Occipital lobe (tissue), 3 donors: ENCODE measurements at places on chromosomes 4 and X. TPM values are rescaled to one million over a fixed set of nuclear protein-coding genes. Genes with fewer than 3 reads are reported as not detected.

Gene CTAG2
- total RNA-seq = not detected

Gene CFP
- 0.62 TPM for total RNA-seq

Gene TMPRSS11D
- not detected for total RNA-seq

Gene HTR2C
- total RNA-seq = 0.31 TPM

Gene IBSP
- total RNA-seq = not detected

Gene HS3ST1
- 15.0 TPM for total RNA-seq

Gene GLRB
- total RNA-seq = 51.5 TPM

Gene PAGE2
- not detected for total RNA-seq

Gene SLC7A11
- total RNA-seq = 30.9 TPM

Gene PABPC4L
- total RNA-seq = 1.2 TPM

DNA sequence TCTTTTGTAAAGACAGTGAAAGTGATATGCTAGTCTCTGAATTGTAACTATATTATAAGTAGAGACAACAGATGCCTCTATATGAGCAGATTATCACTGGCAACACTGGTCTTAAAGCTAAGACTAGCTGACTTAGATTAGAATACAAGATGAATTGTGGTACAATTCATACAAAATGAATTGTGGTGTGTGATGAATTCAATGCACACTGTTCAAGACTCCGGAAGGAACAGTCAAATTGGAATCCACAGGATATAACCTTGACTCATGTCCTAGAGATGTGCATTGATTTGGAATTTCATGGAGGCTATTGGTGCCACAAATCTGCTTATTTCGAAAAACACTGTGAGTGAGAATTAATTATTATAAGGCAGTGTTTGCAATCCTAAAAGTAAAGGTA is 701.8 kb downstream of the PCDH7 start:
- no peak for DNase-seq

DNA sequence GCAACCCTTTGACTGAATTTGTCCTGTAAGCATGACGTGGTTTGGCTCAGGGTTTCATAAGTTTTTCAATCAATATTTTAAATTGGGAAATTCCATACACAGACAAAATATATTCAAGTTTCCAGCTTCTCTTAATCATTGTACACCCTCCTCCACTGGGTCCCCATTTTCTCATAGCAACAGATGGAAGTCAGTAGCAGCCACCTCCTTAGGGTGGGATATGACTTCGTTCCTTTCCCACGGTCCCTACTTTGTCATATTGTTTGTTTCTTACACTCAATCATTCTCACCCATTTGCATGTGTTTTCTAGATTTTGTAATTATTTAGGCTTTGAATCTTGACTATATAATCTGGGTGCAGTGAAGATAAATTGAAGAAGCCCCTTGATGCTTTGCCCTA is 664.5 kb upstream of the IGFBP7 start:
- DNase-seq = no peak

DNA sequence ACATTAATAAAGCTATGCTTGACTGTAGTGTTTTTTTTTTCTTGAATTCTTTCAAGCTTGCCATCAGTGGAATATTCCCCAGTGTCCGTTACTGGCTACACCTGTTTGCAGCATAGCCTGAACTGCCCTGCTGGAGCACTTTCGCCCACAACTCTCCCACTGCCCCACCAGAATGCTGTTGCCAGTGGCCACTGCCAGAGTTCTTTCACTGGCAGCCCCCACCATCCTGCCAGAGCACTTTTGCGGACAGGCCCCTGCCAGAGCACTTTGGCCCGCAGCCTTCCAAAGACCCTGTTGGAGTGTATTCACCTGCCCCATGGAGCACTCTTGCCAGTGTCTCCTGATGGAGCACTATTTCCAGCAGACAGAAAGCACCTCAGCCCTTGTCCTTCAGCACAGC is 452.3 kb upstream of the GRID2 start:
- no peak for DNase-seq

- no peak for DNase-seq
Measured at GRCh38 chr4:48699475-48699874, 80.6 kb downstream of the FRYL start.

GRCh38 chr4:26467724-26468123 is 22.6 kb downstream of the CCKAR start:
- no peak for DNase-seq

- DNase-seq = no peak
Measured at GRCh38 chr4:149076401-149076800, 634.2 kb upstream of the NR3C2 start.

GRCh38 chr4:139575072-139575471 is 19.1 kb upstream of the SETD7 start:
- DNase-seq = no peak

GRCh38 chr4:111028795-111029194 is 405.9 kb upstream of the PITX2 start:
- DNase-seq = no peak

DNA sequence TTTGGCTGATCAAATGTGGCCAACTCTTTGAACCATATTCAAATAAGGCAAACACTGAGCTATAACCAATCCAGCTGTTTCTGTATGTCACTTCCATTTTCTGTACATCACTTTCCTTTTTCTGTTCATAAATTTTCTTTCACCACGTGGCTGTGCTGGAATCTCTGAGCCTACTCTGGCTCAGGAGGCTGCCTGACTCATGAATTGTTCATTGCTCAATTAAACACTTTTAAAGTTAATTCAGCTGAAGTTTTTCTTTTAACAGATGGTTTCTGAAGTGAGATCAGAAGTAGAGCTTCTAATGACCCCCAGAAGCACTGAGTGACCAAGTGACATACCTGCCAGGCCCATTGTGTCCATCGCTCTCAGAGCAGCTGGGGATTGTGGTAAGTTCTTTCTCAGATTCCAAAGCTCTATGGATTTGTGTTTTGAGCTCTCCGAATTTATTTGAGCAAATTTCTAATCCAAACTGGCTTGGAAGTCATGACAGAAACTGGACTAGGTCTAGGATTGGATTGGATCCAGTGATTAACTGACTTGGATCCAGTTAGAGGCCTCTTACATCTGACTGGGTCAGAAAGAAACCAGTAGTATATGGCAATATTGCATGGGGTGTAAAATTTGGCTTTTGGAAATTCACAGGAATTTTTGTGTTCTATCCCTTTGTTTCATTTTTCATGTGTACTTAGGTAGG is 121.2 kb upstream of the BANK1 start:
- DNase-seq = no peak

DNA sequence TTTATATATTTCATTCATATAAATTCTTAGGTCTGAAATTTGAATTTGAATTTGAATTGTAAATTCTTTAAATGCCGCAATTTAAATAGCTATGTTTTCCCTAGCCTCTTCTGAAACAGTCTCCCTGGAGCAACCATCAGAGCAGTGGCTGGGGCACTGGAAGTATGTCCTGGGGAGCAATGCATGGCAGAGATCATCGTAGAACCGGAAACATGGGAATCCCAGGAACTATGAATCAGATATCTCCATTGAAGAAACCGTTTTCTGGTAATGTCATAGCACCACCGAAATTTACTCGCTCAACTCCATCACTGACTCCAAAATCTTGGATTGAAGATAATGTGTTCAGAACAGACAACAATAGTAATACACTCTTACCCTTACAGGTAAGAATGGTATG is 4.9 kb downstream of the CPEB2 start:
- DNase-seq = no peak

- DNase-seq = no peak
Measured at GRCh38 chr4:183264614-183265013, 55.5 kb downstream of the CLDN22 start.

DNA sequence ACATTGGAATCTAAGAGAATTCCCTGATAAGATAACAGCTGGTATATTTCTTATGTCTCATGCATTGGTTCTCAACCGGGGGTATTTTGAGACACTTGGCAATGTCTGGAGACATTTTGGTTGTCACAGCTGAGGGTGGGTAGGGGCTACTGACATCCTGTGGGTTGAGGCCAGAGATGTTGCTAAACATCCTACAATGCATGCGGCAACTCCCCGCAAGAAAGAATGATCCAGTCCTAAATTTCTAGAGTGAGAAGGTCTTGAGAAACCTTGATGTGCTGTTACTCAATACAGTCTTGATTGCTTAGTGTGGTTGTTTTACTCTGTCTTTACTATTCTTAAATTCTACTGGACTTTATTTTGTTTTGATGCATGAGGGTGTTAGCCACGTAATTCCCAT is 287.2 kb downstream of the FRMPD4 start:
- no peak for DNase-seq

DNA sequence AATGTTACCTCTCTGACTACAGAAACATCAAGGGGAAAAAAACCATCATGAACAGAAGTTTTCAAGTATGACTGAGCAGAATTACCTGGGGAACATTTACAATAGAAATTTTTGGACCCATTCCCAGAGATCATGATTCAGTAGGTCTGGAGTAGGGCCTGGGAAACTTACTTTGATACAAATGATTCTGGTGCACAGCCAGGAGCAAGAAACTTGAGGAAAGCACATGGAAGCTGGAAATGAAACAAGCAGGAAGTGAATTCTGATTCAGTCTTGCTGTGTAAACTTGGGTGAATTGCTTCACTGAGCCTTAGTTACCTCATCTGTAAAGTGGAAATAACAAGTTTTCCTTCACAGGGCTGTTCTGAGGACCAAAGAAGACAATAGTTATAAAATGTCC is 192.5 kb upstream of the TAPT1 start:
- no peak for DNase-seq

GRCh38 chr4:138627096-138627495 is 384.9 kb upstream of the SLC7A11 start:
- DNase-seq = no peak

GRCh38 chr4:53706422-53707032 is 115.2 kb upstream of the LNX1 start:
- DNase-seq = no peak

DNA sequence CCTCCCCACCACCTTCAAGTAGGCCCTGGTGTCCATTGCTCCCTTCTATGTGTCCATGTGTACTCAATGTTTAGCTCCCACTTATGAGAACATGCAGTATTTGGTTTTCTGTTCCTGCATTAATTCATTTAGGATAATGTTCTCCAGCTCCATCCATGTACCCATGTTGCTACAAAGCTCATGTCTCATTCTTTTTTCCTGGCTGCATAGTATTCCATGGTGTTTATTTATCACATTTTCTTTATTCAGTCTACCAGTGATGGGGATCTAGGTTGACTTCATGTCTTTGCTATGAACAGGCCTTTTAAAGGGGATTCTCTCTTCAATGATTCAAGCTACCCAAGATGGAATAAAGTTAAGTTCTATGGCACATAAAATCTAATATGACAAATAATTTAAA is 119.6 kb downstream of the PPP3CA start:
- no peak for DNase-seq

- DNase-seq = no peak
Measured at GRCh38 chr4:163858515-163858914, 364.0 kb downstream of the TMA16 start.

GRCh38 chr4:189826657-189827056 is 114.0 kb upstream of the FRG1 start:
- DNase-seq = no peak
